ENCODE measurements at places on chromosomes 12 and 14.

GRCh38 chr12:39427360-39427808, 15.5 kb downstream of the KIF21A start:
- no peak for DNase-seq

DNA sequence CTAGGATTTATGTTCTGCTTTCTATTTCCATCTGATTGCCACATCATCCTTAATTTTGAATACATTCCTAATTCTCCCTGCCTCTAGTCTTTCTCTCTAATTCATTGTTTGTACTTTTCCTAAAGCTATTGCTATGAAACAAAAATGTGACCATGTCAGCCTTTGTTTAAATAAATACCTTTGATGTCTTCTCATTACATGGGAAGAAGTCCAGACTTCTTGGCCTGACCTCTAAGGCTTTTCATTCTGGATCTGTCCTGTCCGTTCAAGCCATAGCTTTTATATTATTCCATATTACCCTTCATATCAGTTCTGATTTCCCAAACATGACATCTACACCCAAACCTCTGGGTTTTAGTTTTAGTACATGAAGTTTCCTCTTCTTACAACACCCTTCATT, 91.4 kb downstream of the CDK17 start:
- DNase-seq: no peak

DNA sequence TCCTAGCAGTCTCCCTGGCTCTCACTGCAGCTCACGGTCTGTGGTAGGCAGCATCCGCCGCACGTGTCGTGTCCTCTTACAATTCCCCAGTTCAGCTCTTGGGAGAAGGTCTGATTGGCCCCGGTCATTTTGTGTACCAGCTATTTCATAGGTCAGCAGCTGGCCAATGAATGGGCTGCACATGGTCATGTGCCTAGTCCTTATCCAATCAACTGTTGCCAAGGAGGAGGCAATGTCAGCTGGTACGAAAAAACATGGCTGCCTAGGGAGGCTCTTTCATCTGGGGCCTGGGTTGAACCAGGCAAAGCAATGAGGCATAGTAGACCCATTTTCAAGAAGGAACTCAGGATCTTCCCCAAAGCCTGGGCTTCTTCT, 46.1 kb downstream of the RNFT2 start:
- DNase-seq: no peak

DNA sequence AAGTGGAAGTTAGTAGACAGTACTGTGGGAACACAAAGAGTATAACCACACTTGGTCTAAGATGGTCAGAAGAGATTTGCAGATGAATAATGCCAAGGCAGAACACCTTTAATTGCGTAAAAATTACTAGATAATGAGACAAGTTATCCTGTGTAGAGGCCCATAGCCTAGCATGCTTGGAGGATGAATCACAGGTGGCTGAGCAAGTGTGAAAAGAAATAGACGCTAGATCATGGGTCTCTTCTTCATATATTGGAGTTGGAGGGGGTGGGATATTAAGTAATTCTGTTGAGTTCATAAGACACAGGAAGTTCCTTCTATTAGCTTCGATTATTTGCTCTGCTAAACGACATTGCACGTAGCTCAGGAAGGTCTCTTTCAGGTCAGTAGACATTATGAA, 454.3 kb upstream of the LMO3 start:
- DNase-seq: no peak

DNA sequence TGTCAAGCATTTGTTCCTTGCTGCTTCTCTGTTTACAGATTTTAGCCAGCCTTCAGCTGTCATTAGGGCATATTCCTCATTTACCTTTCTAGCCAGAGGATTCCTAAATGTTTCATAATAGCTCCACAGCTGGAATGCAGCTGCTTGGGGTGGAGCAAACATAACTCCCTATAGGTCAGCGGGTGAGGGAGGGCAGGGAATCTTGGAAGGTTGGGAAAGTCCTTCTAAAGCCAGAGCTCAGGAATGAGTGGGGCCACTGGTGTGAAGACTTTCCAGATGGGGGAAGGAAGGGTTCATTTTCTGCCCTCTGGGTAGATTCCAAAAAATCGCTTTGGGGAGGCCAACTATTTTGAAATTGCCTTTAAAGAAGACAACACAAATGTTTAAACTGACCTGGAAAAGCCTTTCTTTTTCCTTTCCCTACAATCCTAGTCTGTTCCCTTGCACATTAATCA, 16.3 kb upstream of the IRF2BPL start:
- no peak for DNase-seq

- DNase-seq: no peak
These were observed 183.3 kb upstream of the LMO3 start for GRCh38 chr12:16789204-16789790.

GRCh38 chr14:60722357-60723115, 1.6 kb downstream of the SIX4 start:
- peak; percentile 59 for DNase-seq

DNA sequence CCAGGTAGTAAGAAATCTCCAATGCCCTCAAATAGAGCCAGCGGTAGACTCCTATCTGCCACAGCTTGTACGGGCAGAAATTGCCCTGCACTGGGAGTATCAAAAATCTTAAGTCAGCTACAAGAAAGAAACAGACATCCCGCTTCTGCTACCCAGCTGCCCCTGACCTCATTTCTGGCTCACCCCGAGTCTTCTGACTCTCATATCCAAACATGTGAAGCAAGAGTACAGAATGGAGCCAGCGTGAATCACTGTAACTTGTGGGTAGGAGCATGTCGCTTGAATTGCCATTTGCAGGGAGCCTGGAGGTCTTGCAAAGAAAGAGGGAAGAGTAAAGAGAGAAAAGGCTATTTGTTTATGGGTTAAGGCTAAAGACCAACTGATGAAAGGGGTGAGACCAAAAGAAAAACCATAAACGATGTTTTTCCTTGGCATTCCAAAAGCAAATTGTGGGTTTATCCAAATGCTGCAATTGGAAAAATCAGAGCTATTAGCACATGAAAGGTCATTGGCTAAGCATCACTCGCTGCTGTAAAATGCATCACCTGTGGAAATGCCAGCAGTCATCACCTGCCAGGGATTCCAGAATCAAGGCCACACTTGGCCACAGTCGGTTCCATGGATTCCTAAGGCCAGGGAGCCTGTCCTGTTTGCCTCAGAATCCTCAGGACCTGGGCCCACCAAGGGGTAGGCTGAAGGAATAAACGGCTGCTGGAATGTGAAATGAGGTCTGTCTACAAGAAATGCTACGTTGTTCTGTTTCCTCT, 86.6 kb downstream of the FOXN3 start:
- no peak for DNase-seq

- DNase-seq: no peak
These were observed 50.3 kb downstream of the RIMBP2 start for GRCh38 chr12:130665753-130666152.

- peak; percentile 37 for DNase-seq
These were observed 118.8 kb downstream of the FOXN3 start for GRCh38 chr14:89298056-89298834.

DNA sequence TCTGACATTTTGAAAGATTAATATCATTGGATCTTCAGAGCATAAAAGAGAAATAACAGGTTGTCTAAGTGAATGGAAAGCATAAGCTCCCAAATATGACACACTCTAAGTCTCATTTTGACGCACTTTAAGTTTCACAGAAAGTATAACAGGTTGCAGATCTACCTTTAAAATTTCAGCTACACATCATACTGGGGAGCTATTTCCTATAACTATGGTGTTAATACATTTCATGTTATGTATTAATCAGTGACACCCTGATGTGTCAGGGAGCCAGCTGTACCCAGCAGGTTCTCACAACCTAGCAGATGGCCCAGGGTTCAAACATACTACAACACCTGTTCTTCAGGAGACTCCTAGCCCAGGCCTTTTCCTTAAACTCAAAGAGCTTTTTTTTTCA, 31.1 kb upstream of the TMX1 start:
- DNase-seq: peak; percentile 27

DNA sequence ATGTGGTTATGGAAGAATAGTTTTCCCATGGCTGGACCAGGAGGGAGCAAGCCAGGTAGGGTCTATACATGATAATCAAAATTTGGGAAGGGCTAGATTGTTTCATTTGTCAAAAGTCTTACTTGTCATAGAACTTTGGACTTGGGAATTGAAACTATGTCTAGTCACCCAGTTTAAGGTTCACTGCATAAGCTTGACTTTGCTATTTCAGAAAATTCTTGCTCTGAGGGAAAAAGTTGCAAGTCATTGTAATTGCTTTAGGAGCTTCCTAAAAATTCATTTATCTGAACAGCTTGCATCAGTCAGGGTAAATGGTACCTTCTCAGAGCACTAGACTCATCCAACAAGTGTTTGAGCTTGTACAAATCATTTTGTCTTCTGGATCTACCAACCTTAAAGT, 1194.7 kb downstream of the GALC start:
- no peak for DNase-seq

GRCh38 chr14:61636779-61637178, 58.5 kb upstream of the HIF1A start:
- DNase-seq: no peak

DNA sequence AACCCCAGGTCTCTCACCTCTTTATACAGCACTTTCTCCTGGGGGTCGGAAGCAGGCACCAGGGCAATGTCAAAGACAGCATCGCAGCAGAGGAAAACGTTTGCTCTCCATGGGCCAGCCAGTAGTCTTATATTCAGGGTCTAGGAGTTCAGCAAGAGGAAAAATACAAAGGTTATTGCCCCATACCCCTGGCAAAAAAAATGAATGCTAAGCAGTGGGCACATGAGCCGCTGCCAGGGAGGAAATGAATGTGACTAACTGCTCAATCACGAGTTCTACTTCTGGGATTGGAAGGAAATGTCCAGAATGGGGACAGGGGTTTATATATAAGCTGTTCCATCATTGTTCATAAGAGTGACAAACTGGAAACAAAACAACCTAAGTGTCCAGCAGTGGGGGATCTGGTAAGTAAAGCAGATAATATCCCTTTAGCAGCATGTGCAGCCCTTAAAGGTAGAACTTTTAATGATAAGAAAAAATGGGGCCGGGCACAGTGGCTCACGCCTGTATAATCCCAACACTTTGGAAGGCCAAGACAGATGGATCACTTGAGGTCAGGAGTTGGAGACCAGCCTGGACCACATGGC, 53.8 kb downstream of the PHETA1 start:
- no peak for DNase-seq

DNA sequence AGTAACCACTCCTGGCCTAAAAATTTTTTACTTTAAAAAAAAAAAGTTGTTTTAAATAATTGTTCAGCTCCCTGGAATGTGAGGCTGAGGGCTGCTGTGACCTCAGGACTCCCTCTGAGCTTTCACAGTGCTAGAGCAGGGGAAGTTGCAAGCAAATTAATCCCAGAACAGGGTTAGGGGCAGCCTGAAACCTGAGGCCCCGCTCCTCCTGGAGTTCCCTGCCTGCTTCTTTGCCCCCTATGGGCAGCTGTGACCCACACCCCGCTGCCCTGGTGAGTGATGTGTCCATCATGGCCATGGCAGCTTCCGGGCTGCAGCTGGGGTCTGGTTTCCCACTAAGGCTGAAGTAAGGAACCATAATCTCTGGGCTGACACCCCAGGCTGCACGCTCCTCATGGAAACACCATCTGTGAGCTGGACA, 9.5 kb downstream of the RITA1 start:
- DNase-seq: no peak

- DNase-seq: no peak
These were observed 14.2 kb upstream of the MYO1A start for GRCh38 chr12:57063991-57064685.

GRCh38 chr14:50335389-50335788, 23.3 kb downstream of the DMAC2L start:
- peak; percentile 35 for DNase-seq

GRCh38 chr14:56860441-56860840, 50.2 kb upstream of the OTX2 start:
- DNase-seq: no peak

GRCh38 chr14:66140213-66140918, 345.8 kb upstream of the CCDC196 start:
- no peak for DNase-seq

DNA sequence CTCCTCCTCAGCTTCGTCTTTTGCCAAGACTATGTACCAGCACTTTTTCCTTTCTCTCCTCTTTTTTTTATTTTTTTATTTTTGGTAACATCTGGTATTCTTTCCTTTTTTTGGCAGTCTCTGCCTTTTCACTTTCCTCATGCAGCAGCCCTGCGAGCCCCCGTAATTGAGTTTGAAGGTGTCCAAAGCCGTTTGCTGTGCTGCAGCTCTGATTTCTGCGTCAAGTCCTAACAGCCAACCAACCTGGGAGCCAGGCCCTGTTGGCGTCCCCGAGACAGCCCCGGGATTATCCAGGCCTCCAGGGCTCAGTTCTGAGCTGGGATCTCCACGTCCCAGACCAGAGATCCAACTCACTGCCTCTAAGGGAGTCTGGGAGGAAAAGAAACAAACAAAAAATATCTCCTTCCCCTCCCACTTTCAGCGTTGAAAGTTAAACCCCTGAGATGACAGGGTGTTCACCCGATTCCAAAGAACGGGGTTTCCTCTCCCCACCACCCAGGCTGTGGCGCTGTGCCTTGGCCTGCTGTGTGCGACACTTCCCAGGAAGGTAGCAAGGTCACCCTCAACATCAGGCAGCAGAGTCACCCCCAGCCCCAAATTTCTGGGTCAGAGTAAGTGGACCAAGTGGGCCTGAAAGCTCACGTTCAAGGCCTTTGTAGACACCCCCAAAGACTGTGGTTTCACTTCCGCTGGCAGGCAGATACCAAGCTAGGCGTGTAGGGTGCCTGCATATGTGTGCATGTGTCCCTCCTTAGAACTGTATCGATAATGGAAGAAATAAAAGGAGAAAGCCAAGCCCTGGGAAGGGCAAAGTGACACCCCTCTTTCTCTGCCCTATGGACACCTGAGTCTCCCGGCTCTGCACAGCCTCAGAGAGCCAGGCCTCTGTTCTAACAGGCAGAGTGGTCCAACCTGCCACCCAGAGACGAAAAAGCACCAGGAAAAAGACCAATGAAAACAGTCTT, 11.1 kb downstream of the BCL11B start:
- DNase-seq: no peak

- no peak for DNase-seq
These were observed 220.8 kb upstream of the NOS1 start for GRCh38 chr12:117582135-117582784.

DNA sequence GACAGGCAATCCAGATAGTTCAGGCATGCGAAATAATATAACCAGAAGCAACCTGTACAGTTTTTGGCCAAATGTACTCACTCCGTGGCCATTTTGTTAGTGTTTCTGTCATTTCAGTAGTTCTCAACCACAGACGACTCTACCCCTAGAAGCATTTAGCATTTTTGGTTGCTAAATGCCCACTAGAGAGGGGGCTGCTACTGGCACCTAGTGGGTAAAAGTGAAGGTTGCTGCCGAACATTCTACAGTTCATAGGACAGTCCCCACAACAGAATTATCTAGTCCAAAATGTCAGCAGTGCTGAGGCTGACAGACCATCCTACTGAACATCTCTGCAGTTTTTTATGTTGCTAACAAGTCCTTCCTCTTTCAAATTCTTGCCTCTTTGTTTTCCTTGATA, 107.4 kb downstream of the TSHR start:
- no peak for DNase-seq

DNA sequence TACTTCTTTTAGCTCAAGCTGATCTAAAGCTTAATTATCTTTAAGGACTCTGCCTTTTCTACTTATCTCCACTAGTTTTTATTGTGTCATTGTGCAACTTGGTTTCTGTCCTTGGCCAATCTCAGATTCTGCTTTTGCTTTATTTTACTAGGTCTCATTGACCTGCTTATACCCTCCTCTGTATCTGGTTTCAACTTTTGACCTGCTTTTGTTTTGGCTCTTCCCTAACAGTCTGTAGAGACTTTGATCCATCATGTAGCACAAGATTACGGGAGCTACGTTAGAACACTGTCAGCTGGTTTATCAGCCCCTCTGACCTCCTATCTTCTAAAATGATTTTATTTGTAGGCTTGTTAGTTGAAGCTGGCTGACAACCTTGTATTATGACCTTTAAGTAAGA, 43.6 kb downstream of the ZCRB1 start:
- DNase-seq: no peak

- DNase-seq: no peak
These were observed 10.2 kb upstream of the RNASE10 start for GRCh38 chr14:20494935-20495766.
